Cardiac septum (tissue), 1 donor: ENCODE measurements at places on chromosomes 7 and 10.
A peak's percentile ranks its signal among the peaks of the same experiment; 100 is the strongest.

DNA sequence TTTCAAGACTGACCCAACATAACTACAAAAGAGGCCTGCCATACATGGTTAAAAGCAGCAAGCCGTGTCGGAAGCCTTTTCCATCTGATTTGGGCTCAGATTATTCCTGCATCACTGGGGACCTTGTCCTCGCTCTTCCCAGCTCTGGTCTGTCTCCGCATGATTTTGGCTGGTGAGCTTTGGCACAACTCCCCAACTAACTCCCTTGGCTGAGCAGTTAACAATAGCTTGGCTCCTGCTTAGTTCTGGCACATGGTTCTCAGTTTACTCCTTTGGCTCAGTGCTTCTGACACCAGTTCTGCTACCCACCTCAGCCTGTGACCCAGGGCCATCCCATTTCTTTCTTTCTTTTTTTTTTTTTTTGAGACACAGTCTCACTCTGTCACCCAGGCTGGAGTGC, 17.0 kb downstream of the AGK start:
- no peak for DNase-seq

DNA sequence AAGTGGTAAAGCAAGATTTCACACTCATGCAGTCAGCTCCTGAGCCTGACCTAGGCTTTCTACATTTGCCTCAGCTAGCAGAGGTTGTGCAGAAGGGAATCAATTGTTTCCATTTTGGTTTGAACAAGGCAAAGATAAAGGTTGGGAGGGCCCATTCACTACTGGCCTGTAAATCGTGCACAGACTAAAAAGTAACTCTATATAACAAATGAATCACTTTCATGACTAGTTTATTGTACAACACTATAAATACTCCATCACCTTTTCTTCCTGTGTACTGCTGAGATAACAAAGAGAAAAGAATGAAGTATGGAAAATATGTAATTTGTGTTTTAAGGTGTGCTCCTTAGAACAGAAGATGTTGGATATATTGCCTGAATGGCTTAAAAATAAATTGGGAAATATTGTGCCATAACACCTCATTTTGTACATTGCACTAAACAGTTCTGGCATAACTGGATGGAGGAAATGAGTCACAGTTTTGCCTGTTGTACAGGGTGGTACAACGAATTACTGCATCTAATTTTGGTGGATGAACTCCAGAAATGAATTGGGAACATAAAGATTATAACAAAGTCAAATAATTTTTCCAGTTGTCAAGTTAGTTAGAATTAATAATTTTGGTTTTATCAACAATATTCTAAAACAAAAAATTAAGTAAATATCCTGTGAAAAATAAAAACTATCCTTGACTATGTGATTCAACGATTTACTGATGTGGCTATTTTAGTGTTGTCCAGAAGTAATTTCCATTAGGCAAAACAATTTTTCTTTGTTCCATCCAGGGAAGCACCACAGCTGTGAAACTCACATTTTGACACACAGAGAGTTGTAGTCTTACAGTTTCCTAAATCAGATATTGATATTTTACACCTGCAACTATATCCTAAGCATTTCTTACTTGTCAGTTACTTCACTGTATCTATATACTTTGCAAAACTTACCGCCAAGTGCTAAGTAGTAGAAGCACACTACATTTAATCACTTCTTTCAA, 18.0 kb downstream of the SEMA3C start:
- no peak for DNase-seq

GRCh38 chr7:158252081-158252836, 335.4 kb downstream of the PTPRN2 start:
- DNase-seq, result peak; percentile 68

DNA sequence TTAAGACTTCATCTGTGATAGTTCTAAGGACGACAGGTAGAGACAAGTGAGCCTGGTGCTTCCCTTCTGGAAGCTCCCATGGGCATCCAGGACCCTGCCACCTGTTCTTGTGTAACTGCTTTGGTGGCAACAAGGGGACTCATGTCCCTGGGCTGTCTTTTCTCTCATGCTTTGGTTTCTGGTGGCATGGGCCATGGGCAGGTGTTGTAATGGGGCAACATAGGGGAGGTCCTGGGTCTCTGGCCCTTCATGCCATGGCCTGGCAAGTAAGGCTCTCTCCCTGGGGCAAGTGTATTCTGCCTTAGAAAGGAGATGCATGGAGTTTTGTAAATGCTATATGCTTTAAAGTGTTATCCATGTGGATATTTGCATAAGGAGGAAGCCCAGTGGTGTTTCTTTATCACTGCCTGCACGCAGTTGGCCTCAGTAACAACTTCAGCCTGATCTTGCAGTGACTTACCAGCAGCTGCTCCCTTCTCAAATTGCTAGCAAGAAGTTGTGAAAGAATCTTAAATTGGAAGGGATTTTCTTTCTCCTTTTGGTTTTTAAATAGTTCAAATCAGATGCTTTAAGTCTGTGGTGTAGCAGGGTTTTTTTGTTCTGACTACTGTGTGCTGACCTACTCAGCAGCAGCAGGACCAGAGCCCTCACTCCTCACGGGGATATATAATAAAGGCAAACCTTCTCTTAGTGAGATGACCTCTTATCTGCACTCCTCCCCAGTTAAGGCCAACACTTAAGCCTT, 39.9 kb downstream of the OGDH start:
- no peak for DNase-seq

DNA sequence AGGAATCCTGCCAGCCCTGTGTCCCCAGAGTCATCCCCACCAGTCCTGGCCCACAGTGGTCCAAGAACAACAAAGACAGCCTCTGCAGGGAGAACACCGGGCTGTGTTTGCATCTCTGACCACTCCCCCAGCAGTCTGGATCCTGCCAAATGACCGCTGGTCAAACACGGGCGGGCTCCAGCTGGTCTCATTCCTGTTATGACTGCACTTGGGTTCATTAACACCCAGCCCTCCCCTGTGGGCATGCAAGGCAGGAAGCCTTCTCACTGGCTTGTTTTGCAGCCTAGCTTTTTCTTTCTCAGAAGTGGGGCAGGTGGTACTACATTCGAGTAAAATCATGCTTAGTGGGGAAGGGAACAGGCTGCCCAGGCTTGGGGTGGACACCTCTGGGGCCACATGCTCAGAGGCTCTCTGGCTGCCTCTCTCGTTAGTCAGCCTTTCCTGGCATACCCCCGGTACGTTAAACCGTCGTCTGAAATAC, 190.0 kb downstream of the PLXNA4 start:
- no peak for DNase-seq

DNA sequence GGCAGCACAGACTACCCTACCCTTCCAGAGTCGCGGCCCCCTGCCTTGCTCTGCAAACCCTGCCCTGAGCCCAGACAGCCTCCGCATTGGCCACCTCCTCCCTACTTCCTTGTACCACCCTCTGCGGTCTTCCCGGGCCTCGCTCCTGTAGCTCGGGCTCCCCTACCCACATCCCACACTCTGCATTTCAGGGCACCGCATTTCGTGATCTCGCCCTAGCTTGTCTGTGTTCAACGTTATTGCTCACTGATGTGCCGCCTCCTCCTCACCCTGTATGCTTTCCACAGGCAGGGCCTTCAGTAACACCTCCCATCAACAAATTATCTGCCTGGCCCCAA, 6.6 kb downstream of the PDIA4 start:
- DNase-seq, result no peak

DNA sequence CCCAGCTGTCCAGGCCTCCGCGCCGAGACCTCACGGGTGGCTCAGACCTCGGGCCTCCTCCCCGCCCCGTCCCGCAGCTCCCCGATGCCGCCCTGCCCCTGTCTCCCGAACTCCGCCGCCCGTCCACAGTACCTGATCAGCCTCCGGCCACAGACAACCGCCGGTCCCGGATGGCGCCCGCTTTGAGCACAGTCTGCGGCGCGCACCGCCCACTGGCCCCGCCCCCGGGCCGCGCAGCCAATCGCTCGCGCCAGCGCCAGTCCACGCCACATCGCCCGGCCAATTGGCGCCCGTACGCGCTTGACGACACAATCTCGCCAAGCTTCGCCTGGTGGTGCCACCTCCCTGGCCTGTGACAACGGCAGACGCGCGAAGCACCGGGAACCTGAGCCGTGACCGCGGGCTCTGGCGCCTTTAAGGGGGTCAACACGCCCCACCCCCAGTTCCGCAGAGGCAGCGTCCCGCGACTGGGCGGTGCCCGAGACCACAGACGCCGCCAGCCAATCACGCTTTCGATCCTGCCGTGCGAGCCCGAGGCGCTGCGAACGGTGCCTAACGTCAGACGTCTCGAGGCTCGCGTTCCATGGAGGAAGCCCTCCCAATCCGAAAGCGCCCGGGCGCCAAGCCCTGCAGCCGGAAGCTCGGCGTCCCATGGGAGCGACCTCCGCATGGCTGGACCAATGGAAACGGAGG, at the start of gene IDI1:
Gene IDI1 (minus strand): TSS at position 388 of the 693 bp plus-strand sequence. CDS start 116 bp downstream, at position 272.
- DNase-seq, result peak; percentile 98

GRCh38 chr7:30713392-30713791, 31.1 kb upstream of the CRHR2 start:
- DNase-seq, result no peak

DNA sequence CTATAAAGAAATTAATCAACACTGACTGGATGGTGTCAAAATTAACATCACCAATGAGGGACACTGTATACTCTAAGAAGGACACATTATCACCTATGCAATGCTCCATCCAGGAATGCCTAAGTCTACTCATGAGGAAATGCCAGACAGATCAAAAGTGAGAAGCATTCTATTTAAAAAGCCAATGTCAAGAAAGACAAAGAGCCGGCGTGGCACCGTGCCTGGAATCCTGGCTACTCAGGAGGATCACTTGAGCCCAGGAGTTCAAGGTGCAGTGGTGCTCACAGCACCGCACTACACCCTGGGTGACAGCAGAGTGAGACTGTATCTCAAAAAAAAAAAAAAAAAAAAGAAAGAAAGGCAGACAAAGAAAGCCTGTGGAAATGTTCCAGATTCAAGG, 45.5 kb upstream of the ANAPC16 start:
- no peak for DNase-seq

DNA sequence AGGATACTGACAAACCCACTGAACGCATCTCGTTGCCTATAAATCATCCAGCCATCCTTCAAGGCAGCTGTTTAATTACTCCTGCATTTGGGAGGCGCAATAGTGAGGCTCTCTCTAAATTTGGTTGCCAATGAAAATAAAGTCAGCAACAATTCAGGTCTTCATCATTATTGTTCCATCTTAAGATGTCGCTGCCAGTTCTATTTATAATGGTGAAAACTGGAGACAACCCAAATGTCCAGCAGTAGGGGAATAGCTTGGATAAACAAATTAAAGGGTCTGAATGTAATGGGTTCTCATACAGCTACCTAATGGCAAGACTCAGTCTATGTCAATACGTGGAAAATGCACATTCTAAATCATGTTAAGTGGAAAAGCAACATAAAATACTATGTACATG, 120.1 kb upstream of the PLXNA4 start:
- no peak for DNase-seq

- DNase-seq, result no peak
These were observed 613.2 kb downstream of the SDK1 start for GRCh38 chr7:3914051-3914775.

- DNase-seq, result no peak
These were observed 38.5 kb upstream of the WAC start for GRCh38 chr10:28494420-28494819.

GRCh38 chr7:80047032-80047431, 87.6 kb upstream of the GNAI1 start:
- no peak for DNase-seq

DNA sequence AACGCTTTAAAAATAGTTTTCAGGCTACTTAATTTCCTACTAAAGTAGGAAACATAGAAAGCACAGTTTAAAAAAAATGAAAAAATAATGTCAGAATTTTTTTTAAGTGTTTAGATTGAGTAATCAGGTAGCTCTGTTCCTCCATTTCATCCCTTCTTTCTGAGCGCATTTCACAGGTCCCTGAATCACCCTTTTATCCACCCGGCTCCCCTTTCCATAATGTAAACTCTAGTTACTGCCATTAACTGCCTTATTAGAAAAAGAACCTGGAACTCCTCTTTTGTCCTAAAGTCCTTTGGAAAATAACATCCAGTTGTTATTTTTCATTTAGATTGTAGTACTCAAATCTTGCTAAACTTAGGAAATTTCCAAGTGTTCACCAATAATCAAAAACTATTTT, 5.8 kb downstream of the KCND2 start:
- DNase-seq, result no peak

DNA sequence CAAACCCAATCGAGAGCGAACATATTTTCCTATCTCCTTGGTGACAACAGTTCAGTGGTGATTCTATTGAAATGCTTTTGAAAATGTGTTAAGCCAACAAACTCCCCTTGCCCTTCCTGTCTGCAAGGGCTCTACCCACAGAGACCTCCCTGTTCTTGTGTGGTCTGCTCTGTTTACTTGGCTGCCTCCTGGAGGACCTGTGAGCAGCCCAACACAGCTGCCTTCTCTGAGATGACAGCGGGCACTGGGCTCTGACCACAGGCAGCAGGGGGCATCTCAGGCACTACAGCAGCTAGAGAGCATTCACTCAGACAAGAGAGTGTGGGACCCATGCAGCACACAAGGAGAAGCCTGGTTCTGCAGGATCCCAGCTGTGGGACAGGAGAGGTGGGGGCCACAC, 416.4 kb downstream of the TCERG1L start:
- no peak for DNase-seq
